Activated naive CD8-positive, alpha-beta T cell treated with anti-CD3 and anti-CD28 coated beads, Interleukin-2, amount 50 U/mL, for 24 hours (primary cell): ENCODE measurements at places on chromosomes 12 and 14.
A peak's percentile ranks its signal among the peaks of the same experiment; 100 is the strongest.

DNA sequence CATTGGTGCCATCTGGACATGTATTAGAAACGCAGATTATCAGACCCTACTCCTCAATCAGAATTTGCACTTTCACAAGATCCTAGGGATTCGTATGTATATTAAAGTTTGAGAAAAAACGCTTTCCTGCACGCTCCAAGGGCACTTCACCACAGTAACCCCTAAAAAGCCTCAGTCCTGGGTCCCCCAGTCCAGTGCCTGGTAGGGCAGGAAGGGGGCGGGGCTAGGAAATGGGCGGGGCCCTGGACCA, 369 bp downstream of the DEPDC4 start:
- peak; percentile 96 for DNase-seq

- DNase-seq: no peak
These were observed 10.0 kb upstream of the SNRPF start for GRCh38 chr12:95848575-95849388.

DNA sequence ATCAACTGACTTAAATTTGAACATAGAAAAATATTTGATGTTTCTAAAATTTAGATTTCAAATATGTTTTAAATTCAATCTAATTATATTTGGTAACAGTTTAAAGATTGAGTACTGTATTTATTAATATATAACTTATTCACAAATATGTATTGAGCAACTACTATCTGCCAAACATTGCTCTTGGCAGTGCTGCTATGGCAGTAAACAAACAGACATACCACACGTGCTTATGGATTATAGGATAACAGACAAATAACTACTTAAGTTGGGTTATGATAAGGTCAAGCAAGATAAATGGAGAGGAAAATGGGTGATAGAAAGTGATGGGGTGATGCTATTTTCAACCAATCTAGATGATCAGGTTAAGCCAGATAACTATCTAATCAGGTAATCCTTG, 538.1 kb downstream of the C12orf50 start:
- DNase-seq: no peak

GRCh38 chr12:123199936-123200335, 33.0 kb downstream of the MPHOSPH9 start:
- DNase-seq: no peak

DNA sequence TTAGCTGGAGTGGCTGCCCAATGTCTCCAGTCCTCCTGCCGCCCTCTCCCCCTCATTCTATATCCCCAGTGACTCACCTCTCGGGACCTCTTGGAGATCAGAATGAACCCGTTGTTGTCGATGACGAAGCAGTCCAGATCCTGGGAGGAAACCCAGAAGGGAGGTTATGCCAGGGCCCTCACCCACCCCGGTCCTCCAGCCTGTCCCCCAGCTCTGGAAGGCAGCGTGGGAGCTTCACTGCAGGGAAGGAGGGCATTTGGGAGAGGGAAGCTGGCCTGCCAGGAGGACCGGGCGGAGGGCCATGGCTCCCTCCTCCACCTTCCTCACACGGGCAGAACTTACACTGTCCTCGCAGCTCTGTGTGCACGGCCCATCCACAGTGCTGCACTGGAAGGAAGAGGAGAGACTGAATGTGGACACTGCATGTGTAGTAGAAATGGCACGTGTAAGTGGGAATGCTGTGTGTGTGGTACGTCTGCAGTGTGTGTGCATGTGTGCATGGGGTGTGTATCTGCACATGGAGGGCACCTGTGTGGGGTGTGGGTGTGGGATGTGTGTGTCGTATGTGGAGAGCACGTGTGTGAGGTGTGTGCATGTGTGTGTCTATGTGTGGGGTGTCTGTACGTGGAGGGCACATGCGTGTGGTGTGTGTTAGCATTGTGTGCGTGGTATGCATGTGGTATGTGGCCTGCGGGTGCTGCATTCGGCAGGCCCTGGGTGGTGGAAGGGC, 10.0 kb upstream of the LRTM2 start:
- DNase-seq: no peak
